ENCODE measurements at places on chromosomes 2 and 18. TPM values are rescaled to one million over a fixed set of nuclear protein-coding genes. Genes with fewer than 3 reads are reported as not detected.

The VSNL1 gene
- polyA plus RNA-seq: not detected

The SGO2 gene
- 3.4 TPM for polyA plus RNA-seq

The HTR2B gene
- polyA plus RNA-seq: not detected

The CFAP65 gene
- polyA plus RNA-seq: not detected
